ENCODE measurements at places on chromosomes 11 and 22.

- no peak for DNase-seq
These were observed 44.5 kb downstream of the TRIOBP start for GRCh38 chr22:37741312-37741795.

GRCh38 chr11:124872280-124872679 lies 7.0 kb downstream of the ROBO3 start:
- DNase-seq = no peak

GRCh38 chr11:110762590-110762989 lies 50.4 kb upstream of the ARHGAP20 start:
- DNase-seq = no peak

DNA sequence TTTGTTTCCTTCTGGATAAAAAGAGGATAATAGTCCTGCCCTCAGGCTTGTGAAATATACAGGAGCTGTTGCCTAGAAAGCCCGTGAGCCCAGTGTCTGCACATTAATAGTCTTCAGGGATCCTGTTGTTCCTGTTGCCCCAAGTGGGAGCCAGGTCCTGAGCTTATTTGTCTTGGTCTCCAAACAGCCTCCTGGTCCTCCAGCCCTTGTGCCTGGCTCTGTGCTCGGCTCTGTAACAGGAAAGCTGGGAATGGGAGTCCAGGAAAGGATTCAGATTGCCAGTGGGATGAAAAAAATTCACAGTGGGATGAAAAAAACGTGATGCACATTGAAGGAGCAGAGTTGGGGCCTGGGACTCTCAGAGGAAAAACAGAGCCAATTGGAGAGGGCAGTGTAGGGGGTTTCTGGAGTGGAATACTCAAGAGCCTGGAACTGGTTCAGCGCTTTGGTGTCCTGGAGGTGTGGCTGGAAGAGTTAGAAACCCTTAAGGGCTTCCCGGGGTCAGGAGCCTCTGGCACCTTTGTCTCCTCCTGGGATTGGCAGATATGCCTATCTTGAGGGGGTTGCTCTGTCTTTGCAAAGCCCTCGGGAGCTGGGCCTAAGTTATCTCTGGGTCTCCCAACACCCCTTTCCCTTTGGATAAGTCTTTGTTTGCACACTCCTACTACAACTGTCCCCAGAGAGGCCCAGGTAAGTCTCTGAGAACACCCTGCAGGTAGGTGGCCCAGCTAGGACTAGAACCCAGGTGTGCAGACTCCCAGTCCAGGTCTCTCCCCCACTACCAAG lies 2.3 kb upstream of the INPPL1 start:
- no peak for DNase-seq

GRCh38 chr22:42163515-42163914 lies 32.9 kb upstream of the CYP2D6 start:
- no peak for DNase-seq

DNA sequence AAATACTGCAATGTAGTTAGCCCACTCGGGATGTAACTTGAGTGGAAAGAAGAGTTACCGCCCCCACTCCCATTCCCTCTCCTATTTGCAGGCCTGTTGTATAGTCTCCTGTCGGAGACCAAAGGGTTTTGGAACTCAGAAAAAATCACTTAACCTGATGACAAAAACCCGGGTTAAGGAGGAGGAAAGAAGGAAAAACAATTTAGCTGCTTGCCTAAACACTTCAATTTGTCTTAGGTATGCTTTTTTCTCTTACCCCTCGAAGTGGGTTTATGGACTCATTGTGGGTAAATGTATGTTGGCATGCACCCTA lies 2.2 kb downstream of the YAP1 start:
- no peak for DNase-seq

- DNase-seq = no peak
These were observed 31.0 kb upstream of the ACCSL start for GRCh38 chr11:44016546-44017442.

DNA sequence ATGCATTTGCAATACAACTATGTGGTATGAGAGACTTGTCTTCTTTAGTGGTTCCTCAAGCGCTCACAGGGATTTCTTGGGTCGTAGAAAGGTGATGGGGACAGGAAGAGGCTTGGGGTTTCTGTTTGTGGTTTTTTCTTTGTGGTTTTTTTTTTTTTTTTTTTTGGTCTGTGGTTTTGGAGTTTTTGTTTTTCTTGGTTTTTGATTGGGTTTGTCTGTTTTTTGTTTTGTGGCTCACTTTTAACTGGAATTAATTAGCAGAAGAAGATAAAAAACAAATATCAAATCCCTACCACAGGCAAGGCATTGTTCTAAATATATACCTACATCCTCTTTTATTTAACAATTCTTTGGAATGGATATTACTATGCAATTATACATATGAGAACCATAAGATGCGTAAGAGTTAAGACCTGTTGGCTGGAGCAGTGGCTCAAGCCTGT lies 5.5 kb downstream of the TTC28 start:
- DNase-seq = peak; percentile 48

GRCh38 chr11:89436071-89436470 lies 55.1 kb downstream of the NOX4 start:
- DNase-seq = no peak
